Neural progenitor cell (in vitro differentiated cells): ENCODE measurements at places on chromosomes 7 and 10.

DNA sequence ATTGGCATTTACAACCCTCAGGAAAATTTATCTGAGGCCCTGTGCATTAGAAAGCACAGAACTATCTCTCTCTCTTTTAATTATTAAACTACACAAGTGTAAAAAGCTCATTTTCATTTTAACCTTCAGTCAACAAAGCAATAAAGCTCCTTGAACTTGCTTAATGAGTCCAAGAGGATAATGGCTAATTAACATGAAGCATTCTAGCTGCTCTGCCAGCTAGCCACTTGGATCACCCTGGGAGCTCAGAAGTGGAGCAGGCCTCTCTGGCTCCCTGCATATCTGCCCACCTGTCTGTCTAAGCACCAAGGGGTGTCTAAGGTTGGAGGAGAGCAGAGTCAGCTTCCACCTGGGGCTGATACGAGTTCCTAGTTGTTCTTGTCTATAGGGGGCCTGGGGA lies 56.0 kb upstream of the SLC35G1 start:
- no peak for DNase-seq

DNA sequence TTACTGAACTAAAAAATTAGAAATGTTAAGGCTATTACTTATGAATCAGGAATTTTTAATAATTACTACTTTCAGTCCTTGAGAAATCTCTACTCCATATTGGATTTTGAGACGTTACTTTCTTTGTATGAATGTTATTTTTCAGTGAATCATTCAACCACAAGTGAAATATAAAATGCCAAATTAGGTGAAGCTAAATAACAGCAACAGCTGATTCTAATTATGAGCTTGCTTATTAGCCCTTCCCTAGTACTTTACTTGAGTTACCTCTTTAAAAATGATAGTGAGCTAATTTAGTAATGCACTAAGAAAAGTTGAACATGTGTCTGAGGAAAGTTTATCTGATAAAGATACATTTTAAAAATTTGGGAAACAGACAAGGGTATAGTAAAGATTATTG lies 51.4 kb downstream of the PCGF5 start:
- DNase-seq = no peak

DNA sequence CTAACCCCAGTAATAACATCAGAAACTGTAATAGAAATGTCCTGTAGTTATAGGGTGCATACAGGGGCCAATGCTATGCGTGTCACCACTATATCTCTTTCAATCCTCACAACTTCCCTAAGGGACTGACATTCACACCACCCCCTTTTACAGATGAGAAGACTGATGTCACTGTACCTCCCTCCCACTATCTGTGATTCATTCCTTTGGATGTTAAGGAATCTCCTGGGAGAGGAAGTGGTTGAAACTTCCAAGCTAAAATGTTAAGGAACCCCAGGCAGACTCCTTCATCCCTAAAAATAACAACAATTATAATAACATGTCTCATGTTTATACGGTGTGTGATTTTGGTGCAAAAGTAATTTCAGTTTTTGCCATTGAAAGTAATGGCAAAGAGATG lies 5.4 kb downstream of the COL13A1 start:
- no peak for DNase-seq

DNA sequence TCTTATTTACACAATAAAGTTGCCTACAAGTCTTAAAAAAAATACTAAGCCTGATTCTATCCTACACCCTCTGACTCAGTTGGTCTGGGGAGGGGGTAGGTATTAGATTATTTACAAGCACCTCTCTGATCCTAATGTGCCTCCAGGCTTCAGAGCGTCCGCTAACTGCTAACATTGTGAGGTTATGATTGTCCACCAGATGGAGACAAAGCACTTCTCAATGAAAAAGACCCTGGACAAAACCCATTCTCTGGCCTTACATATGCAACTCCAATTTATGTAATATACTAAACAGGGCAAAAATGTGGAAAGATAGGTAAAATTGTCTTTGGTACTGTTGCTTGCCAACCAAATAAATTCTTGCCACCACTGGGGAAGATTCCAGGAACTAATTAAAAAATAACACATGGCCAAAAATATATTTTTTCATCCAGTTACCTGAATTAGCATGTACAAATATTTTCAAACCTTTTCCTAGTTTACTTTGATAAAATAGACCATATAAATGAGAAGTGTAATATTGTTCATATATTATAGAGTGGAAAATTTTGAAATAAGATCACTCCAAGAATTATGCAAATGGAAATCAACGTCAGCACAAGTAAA lies 92.4 kb downstream of the KIF20B start:
- peak; percentile 82 for DNase-seq

- DNase-seq = no peak
Measured at GRCh38 chr10:11529276-11529903, 82.1 kb downstream of the USP6NL start.
